Heart left ventricle (tissue), 16 donors: ENCODE measurements at places on chromosomes 12 and 14.
A peak's percentile ranks its signal among the peaks of the same experiment; 100 is the strongest.

- DNase-seq, result peak; percentile 40
Measured at GRCh38 chr12:115088328-115088994, 404.5 kb upstream of the TBX3 start.

DNA sequence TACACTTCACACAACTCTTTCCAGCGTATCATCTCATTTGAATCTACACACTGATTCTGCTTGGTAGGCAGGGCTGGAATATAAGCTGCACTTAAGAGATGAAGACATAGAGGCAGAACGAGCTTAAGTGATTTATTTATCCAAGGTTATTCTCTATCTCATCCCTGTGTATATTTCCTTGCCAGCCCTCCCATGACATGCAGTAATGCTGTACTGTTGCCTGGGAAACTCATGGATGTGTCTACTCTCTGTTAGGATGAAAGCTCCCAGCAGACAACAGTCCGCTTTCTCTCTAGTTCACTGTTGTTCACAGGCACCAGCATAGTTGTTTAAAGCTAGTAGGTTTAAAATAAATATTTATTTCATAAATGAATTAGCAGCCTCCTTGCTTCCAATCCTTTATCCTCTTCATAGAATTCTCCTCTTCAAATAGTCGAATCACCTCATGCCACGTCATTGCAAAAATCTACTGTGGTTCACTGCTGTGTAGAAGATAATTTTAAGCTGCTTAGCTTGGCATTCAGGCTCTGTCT lies 25.4 kb downstream of the FGF6 start:
- no peak for DNase-seq

DNA sequence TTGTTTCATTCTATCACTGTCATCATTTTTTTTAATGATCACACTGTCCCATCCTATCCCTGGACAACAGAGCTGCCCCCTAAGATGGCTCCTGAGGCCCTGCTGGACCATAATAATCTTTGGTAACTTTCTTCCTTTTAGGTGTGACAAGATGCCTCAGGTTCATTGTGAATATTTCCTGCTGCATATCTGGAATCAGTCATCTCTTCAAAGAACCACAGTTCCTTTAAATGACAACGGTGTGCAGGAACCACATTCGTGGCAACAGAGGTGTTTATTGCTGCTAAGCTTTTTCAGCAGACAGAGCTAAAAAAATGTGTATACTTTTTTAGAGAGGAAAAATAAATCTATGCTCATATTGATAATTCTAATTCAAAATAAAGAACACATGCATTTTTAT lies 312.9 kb downstream of the MED13L start:
- DNase-seq, result no peak

- no peak for DNase-seq
Measured at GRCh38 chr12:116429826-116430360, 129.3 kb upstream of the MAP1LC3B2 start.

DNA sequence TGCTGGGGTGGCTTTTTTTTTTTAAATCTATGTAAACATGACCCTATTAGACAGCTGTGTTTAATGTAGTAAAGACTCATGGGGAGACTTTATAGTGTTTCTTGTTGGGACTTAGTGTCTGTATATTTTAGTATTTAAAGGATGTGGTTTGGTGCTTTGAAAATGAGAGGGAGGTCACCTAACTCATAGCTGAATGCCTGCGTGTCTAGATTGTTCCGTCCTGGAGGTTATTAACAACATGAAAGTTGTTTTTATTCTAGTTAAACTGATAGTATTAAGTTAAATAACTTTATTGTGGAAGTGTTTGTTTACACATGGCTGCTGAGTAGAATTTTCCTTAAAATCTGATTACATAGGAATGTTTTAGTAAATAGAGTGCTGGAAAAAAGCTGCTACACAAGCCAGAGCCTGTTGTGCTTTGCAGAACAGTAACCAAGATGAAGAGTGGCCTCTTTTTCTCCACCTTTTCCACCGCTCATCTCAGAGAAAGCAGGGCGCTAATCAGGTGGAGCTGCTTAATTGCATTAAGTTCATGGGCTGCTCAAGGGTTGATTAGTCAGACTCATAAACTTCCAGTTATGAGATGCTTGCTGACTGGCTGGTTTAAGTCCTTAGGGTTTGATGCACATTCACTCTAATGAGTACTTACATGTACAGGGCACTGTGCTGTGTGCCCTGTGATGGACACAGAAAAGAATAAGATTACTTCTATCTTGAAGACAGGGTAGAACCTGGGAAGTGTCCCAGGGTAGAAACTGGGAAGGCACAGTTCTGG lies 62.7 kb downstream of the FBXO34 start:
- no peak for DNase-seq

GRCh38 chr14:50874757-50875156 lies 2.9 kb downstream of the ABHD12B start:
- no peak for DNase-seq

DNA sequence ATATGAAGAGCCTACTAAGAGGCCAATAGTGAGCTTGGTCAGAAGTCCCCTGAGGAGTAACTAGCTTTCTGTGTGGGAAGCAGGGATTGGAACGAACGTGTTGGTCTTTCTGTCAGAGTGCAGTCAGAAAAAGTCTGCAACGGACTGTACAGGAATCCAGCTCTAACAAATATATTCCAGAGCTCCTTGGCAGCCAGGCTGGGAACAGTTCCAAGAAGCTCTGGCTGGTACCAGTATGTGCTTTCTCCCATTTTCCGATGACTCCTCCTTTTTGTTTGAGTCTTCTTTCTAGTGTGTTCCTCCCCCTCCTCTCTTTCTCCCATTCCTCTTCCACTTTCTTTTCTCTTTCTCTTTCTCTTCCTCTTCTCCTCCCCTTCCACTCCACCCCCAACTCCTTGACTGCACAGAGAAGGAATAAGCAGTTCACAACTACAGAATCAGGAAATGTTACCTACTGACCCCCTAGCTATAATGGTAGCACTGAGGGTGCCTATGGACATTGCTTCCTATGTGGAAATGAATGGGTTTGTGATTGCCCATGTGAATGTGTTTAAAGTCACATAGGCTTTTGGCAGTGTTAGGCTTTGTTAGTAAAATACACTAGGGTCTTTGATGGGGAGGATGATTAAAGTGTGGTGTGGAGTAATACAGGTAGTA lies 59.9 kb downstream of the TTLL5 start:
- peak; percentile 56 for DNase-seq

- no peak for DNase-seq
Measured at GRCh38 chr14:96184737-96185136, 19.9 kb upstream of the BDKRB2 start.

GRCh38 chr14:32703183-32703621 lies 235.5 kb upstream of the NPAS3 start:
- DNase-seq, result no peak

DNA sequence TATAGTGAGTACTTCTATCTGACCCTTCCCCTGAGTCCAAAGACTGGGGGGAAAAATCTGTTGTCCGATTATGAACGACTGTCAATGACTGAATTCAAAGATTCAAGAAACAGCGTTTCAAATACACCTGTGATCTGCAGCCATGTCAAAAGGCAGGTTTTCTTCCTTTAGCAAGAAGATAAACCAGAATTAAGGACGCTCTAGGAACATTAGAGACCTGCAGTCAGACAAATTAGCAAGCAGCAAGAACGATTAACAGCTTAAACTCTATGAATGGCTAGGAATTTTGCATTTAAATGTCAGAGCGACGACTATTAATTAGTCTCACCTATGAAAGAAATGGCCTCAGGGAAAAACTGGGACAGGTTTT lies 2.1 kb downstream of the DUSP6 start:
- no peak for DNase-seq

DNA sequence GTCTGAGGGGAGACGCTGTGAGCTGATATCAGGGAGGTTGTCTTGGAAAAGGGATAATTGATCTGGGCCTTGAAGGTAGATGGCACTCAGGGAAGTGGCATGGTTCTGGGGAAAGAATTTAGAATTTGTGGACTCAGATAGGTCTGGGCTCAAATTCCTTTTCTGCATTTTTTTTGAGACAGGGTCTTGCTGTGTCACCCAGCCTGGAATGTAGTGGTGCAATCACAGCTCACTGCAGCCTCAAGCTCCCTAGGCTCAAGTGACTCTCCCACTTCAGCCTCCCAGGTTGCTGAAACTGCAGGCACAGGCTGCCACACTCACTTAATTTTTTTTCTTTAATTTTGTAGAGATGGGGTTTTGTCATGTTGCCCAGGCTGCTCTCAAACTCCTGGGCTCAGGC lies 98.1 kb upstream of the NCOR2 start:
- no peak for DNase-seq

- DNase-seq, result no peak
Measured at GRCh38 chr12:88411689-88412088, 168.6 kb downstream of the KITLG start.

DNA sequence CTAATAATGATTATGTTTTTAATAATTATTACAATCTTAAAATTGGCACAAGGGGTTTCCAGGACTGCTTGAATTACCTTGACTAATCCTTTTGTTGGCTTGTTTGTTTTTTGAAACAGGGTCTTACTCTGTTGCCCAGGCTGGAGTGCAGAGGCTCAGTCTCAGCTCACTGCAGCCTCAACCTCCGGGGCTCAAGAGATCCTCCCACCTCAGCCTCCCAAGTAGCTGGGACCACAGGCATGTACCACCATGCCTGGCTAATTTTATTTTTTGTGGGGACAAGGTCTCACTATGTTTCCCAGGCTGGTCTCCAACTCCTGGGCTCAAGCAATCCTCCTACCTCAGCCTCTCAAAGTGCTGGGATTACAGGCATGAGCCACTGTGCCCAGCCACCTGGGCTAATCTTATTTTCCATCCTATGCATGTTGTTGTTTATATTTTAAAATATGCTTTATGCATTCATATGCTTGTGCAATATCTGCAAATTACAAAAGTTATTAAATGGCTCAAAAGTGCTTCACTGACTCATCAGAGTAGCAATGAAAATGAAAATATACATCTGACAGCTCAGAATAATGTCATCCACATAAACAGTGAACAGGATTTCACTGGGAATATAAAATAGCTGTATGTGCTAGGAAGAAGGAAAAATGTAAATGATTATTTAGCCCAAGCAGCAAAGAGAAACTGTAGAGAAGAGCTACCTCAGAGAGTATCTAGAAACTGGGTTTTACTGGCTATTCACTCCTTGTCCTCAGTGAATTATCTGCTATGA lies 24.8 kb upstream of the PLEKHG6 start:
- DNase-seq, result no peak

GRCh38 chr12:6340032-6340638 lies 1.7 kb downstream of the TNFRSF1A start:
- peak; percentile 60 for DNase-seq

GRCh38 chr12:70154087-70154638 lies 89.1 kb upstream of the CNOT2 start:
- DNase-seq, result no peak

- DNase-seq, result no peak
Measured at GRCh38 chr12:16756833-16757555, 151.0 kb upstream of the LMO3 start.

- no peak for DNase-seq
Measured at GRCh38 chr14:68520637-68521556, 272.0 kb downstream of the ZFP36L1 start.

DNA sequence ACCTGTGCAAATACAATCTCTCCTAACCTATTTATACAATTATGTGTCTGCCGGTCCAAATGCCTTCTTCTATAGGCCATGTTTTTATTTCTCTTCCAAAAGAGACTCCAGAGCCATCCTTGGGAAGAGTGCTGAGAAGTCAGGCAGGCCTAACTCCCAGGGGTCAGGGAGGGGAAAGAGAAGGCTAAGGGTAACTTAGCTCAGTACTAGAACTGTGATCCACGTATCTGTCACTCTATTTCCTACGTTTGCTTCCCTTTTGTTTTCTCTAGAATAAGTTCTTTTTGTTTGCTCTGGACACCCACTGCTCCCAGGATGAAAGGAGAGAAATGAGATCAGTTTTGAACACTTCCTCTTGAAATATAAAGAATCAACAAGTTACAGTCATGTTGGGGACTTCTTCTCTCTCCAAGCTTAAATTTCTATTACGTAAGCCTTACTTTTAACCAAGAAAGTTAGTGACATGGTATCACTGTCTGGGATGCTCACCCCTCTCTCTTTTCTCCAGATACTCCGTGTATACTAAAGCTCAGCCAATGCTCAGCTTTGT lies 79.2 kb downstream of the DAD1 start:
- DNase-seq, result no peak

DNA sequence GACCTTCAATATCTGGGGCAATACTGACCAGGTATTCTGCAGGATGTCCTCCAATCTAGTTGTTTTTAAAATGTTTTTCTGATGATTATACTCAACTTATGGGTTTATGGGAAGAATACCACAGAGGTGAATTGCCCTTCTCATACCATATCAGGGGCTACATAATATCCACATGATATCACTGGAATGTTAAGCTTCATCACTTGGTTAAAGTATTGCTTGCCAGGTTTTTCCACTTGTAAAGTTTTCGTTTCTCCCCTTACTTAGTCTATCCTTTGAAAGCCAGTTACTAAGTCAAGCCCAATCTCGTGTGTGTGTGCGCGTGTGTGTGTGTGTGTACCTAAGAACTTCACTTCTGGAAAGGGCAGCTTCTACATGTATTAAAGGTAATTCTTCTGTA lies 980.9 kb upstream of the FBXO33 start:
- DNase-seq, result no peak

GRCh38 chr14:52266782-52267181 lies 716 bp upstream of the PTGDR start:
- DNase-seq, result no peak

GRCh38 chr14:79569072-79569471 lies 642.2 kb downstream of the DIO2 start:
- no peak for DNase-seq

DNA sequence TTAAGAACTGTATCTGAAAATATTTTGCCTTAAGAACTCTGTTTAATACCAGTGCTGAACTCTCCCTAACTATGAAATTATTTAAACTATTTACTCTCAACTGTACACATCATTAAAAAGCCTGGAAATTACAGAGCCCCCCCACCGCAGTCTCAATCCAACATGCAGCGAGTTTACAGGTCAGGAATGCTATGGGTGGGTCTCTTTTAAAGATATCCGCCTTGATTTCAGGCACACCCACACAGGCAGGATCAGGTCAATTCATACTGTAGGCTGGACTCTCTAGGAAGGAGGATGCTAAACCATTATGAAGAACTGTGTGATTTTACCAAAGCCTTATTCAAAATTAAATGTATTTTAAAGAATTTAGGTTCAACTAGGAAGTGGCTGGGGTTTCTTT lies 16.5 kb downstream of the SPTLC2 start:
- no peak for DNase-seq

DNA sequence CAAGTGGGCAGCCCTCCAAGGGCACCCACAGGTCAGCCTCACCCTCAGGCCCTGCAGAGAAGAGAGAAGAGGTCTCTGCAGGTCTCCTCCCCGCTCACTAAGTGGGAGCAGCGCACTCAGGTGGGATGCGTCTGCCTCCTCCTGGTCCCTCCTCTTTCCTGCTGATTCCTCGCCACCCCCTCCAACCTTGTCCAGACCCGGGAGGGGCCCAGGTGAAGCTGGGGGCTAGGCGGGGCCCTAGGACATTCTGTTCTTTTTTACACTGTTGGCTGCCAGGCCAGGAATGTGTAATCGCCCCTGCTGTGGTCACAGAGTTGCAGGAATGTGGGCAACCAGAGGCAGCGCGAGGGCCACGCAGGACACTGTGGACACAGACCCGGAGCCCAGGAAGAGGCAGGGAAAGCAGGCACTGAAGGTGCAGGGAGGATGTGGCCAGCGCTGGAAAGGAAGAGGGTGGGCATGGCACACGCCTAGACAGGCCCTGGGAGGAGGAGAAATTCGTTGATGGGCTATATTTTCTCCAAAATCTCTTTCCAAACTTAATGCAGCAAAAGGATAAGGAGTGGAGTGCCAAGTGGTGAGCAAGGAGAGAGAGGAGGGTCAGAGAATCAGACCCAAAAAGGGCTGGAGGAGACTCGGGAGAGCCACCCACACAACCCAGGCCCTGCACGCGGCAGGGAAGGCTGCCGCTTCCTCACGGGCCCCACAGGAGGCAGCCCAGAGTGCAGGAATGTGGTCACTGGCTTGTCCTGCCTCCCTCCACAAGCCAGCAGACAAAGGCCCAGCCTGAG lies 911 bp upstream of the SCNN1A start:
- DNase-seq, result peak; percentile 62
